ENCODE measurements at places on chromosomes 11 and 22. TPM values are rescaled to one million over a fixed set of nuclear protein-coding genes. Genes with fewer than 3 reads are reported as not detected.

GRCh38 chr11:69317401-69318092, 23.6 kb downstream of the MYEOV start:
- DNase-seq, result peak; percentile 72

DNA sequence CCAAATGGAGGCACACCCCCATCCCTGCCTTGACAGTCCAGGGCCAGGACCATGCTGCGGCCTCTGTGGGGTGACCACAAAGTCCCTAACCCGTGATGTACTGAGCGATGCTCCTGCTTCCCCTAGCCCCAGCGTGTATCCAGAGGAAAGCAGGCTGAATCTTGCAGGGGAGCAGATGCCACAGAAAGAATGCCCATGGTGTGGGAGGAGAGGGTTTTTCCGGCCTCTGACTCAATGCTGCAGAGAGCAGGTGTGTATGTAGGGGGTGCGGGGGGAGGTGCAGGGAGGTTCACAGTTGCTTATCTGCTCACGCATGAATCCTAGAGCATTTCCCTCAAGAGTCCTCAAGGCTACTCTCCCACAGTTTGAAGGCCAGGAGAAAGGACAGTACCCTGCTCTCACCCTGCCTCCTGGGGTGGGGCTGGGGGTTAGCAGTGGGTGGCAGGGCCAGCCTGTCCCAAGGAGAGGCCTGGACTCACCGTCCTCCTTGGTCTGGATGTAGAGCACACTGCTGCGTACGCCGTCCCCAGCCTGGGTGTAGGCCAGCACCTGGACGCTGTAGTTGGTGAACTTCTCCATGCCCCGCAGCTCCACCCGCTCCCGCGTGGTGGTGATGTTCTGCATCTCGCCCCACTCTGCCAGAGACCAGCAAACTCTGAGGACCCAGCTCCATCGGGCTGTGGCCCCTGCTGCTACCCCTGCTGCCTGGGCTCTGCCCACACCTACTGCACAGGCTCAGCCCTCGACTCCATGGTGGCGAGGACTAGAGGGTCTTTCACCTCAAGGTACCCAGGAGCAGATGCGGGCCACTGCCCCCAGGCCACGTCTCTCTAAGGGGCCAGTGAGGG, 130.8 kb downstream of the CEP164 start:
- DNase-seq, result no peak

Gene HSPB2
- total RNA-seq, result not detected

- no peak for DNase-seq
Measured at GRCh38 chr11:125416981-125417935, 78.8 kb downstream of the FEZ1 start.

GRCh38 chr11:22666325-22666687, at the start of gene GAS2:
GAS2 (plus strand) TSS chr11:22666611; CDS start chr11:22674870, 8,259 bp downstream.
- no peak for DNase-seq

- no peak for DNase-seq
Measured at GRCh38 chr11:2908130-2908529, 21.1 kb downstream of the PHLDA2 start.

- DNase-seq, result no peak
Measured at GRCh38 chr11:71279916-71280645, 27.7 kb upstream of the SHANK2 start.

GRCh38 chr22:48448821-48449220, 1378.9 kb downstream of the BRD1 start:
- no peak for DNase-seq

GRCh38 chr11:13857828-13858227, 104.7 kb upstream of the SPON1 start:
- no peak for DNase-seq

Gene SNX32
- under 0.01 TPM for total RNA-seq

Gene DEFB131B
- total RNA-seq, result not detected

GRCh38 chr22:30694171-30694639, 469 bp upstream of the OSBP2 start:
- DNase-seq, result peak; percentile 58

- DNase-seq, result no peak
Measured at GRCh38 chr22:36405671-36406538, 18.1 kb upstream of the MYH9 start.

Gene LINC01488
- under 0.01 TPM for total RNA-seq

- DNase-seq, result peak; percentile 51
Measured at GRCh38 chr22:50314455-50315288, 7.2 kb upstream of the PLXNB2 start.

GRCh38 chr11:76837696-76838677, 22.7 kb upstream of the ACER3 start:
- DNase-seq, result no peak

- no peak for DNase-seq
Measured at GRCh38 chr11:132123449-132123848, 753.0 kb downstream of the NTM start.

Gene CCDC116
- total RNA-seq, result not detected

GRCh38 chr11:102115557-102115956, 5.3 kb downstream of the YAP1 start:
- no peak for DNase-seq

Gene YAP1
- 94.6 TPM for total RNA-seq

DNA sequence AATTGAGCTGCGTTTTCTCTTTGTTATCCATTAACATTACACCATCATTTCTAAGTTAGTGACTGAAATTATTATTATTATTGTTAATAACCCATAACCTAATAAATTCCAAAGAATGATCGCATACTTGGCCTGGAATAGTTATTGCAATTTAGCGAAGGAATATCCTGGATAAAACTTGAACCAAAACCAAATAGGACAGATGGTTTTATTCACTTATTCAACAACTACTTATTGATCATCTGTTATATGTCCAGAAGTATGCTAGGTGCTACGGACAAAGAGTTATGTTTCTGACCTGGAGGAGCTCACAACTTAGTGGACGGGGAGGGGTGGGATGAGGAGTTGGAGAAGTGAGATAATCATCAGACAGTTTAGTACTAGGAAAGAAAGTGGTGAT, 44.8 kb upstream of the ARHGAP20 start:
- DNase-seq, result no peak

Gene FADD
- 45.2 TPM for total RNA-seq

Gene KRTAP5-10
- total RNA-seq, result not detected

- no peak for DNase-seq
Measured at GRCh38 chr11:12212174-12212820, 101.9 kb downstream of the MICAL2 start.

Gene OR56A5
- total RNA-seq, result not detected

GRCh38 chr11:1153105-1153950, 4.4 kb upstream of the MUC5AC start:
- no peak for DNase-seq

Gene TNNT3
- total RNA-seq, result not detected

- no peak for DNase-seq
Measured at GRCh38 chr11:114598461-114598860, 2.9 kb upstream of the NXPE4 start.

Gene IGF2
- 4.6 TPM for total RNA-seq

Gene MYH9
- 409 TPM for total RNA-seq

Gene YPEL4
- under 0.01 TPM for total RNA-seq

DNA sequence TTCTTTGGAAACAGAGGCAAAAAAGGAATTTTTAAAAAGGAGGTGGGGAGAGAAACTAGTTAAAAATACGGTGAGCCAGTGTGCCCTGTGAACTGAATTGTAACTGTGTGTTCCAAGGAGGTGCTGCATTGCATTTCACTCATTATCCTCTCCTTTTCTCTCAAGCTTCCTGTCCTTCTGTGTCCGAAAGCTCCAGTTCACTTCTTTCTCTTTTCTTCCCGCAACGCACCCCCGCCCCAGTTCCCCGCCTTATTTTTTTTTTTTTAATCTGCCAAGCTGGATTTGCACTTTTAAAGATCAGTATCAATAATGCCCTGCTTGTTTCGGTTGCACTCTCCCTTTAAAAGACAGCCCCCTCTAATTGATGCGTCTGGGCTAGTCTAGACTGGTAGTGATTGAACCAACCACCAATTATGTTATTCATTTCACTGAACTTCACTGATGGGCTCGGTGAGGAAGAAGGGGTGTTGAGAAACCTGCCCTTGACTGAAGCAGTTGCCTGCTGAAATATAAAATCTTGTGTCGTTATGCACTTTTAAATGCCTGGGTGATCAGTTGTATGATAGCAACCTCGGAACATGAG, 18.5 kb downstream of the BLID start:
- peak; percentile 53 for DNase-seq

DNA sequence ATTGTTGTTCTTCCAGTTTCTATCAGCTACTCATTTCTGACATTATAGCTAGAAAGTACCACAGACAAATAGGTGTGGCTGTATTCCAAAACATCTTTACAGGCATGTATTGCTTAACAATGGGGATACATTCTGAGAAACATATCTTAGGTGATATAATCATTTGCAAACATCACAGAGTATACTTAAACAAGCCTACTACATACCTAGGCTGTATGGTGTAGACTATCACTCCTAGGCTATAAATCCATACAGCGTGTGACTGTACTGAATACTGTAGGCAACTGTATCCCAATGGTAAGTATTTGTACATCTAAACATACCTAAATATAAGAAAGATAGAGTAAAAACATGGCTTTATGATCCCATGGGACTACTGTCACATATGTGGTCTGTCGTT, 231.8 kb downstream of the ETS1 start:
- DNase-seq, result no peak

DNA sequence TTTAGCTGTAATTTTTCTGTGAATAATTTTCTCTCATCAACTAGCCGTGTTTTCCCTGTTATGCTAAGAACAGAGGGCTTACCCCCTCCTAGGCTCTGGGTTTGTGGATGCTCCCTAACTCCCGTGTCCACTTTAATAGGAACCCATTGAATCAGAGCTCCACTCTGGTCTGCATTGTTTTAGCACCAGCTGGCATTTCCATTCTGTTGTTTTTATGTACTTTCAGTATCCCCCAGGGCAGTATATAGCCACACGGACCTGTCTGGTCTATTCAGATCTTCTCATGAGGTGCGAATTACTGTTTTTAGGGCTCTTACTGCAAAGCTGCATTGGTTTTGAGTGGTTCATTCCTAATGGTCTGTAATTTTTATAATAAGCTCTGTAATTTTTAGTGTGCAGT, 16.0 kb downstream of the POLD3 start:
- peak; percentile 23 for DNase-seq

Gene CD6
- total RNA-seq, result not detected

GRCh38 chr22:38416621-38417251, 38.3 kb downstream of the KCNJ4 start:
- no peak for DNase-seq

DNA sequence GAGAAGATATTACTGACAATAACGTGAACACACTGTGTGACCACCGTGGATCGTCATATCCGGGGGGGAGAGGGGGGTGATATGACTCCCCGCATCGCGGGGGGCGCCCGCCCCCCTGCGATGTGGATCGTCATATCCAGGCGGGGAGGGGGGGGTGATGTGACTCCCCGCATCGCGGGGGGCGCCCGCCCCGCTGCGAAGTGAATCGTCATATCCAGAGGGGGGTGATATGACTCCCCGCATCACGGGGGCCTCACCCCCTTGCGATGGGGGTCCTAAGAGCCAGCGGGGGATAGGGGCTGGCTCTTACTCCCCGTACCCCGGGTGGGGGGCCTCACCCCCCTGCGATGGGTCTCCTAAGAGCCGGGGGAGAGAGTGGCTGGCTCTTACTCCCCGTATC, 19.9 kb downstream of the UNC93B1 start:
- DNase-seq, result no peak

GRCh38 chr22:38870312-38870741, 1.7 kb downstream of the CBX6 start:
- DNase-seq, result peak; percentile 89

Gene SYT13
- total RNA-seq, result under 0.01 TPM

- peak; percentile 55 for DNase-seq
Measured at GRCh38 chr22:37282385-37282677, at the start of gene CYTH4. CYTH4 (plus strand) TSS chr22:37282508; CDS start chr22:37282570, 62 bp downstream.

- no peak for DNase-seq
Measured at GRCh38 chr11:109756521-109756920, 334.5 kb downstream of the C11orf87 start.
